Colonic mucosa (tissue), 4 donors: ENCODE measurements at places on chromosomes 16 and 17. TPM values are rescaled to one million over a fixed set of nuclear protein-coding genes. Genes with fewer than 3 reads are reported as not detected.
A peak's percentile ranks its signal among the peaks of the same experiment; 100 is the strongest.

Gene CBFA2T3
- total RNA-seq, result 10.5 TPM

Gene SEPTIN12
- total RNA-seq, result not detected

Gene HEATR3
- total RNA-seq, result 26.9 TPM

Gene B9D1
- total RNA-seq, result 11.9 TPM

DNA sequence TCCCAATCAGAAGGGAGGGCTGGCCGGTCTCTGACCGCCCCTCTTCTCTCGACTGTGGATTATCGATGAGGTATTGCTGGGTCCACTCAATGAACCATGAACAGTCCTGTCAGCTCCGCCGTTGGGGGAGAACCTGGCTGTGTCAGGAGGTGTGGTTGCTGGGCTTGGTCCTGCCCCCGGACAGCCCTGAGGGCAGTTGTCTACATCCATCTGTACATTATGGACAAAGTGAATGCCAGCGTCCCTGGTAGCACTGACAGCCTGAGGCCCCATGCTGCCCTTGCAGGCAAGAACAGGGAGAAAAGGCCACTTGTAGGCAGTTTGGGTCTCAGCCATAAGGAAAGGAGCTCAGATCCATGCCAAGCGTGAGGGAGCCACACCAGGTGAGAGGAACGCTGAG, 38.9 kb downstream of the ST3GAL2 start:
- DNase-seq, result no peak

DNA sequence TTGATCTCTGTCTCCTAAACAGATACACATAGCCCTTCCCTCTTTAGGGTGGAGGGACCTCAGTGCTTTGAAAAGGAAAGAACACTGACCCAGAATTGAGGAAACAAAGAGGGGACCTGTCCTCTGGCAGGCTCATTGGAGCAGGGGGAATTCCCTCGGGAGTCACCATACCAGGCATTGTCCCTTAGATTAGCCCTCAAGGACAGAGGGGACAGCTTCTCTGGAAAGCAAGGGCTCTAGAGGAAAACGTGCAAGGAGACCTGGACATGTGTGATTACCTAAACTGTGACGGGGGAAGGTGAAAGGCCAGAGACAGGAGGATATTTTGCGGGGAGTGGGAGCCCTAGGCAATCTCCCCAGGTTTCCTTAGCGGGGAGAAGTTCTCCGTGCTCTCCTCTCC, 7.6 kb upstream of the FZD2 start:
- DNase-seq, result no peak

DNA sequence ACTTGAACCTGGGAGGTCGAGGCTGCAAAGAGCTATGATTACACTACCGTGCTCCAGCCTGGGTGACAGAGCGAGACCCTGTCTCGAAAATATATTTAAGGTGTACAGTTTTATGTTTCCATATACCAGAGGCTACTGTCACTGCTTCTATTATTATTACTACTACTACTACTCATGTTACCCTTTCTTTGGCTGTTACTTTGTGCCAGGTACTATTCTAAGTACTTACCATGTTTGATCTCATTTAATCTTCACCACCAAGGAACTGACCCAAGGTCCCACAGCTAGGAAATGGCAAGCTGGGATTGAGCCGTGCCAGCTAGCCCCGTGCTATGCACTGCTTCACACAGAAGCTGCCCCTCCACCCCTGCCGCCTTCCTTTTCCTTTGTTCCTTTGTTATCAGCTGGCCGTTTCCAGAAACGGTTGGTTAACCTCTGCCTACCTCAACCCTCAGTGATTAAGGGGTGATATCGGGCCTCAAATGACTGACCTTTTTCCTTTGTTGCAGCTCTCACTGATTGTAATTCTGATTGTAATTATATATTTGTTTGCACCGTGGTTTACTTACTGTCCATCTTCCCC, 78.4 kb downstream of the ABCC1 start:
- no peak for DNase-seq

DNA sequence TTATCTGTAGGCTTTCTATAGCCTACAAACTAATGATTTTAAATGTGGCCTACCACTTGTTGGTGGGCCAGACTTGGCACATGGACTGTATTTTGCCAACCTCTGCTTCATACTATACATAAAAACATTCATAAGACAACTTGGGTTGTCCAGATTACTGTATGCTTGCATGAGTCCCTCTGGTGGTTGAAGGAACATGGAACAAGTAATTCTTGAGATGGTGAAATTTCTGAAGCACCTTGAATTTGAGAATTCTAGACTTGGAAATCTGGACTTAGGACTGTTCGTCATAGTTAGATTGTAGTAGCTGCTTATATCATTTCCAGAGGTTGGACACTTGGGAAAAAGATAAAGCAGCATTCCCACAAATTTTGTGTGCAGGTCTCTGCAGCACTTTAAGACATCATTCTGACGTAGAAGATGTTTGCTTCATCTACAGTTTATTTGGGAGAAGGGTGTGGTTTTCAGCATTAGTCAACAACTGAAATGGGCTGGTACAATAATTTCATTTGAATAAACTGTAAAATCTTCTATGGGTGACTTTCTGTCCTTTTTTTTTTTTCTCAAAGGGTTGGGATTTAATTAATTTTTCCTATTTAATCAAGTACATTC, 31.2 kb downstream of the NFATC3 start:
- no peak for DNase-seq

DNA sequence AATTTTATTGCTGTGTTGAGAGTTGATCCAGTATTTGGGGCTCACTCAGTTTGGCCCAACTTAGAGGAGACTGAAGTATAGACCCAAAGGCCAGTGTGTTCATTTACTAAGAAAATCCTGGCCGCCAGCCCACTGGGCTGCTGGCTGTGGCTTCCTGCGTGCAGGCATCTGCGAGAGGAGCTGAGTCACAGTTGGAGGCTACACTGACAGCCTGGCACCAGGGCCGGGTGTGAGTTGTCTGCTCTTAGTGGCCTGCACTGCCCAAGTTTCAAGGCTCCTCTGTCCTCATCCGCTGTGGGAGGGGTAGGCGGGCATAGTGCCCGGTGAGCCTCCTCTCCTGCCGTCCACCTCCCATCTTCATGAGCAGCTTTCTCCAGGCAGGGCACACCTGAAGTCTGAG, 54.2 kb downstream of the PLD6 start:
- DNase-seq, result peak; percentile 52

DNA sequence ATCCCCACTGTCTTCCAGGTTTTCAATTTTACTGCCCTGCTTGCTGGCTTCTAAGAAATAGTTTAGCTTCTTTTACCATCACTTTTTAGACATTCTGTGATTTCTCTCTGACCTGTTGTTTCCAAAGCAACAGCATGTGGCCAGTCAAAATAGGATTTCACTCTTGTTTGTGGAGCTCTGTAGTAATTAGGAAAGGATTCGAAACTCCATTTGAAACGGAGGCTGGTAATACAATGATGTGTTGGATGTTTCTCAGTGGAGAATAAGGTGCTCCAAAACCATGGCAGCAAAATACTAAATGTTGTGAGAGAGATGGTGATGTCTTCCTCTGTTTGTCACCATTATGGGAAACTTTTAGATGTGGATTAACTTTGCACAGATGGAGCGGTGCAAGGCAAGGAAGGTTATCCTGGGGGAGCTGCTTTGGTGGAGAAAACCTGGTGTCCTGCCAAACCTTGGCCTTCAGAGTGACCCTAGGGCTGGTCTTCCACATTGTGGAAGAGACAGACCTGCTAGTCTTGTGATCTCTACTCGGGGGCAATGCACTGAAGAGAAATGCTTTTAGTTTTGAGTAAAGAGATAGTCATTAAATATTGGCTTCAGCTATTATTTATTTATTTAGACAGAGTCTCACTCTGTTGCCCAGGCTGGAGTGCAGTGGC, 79.4 kb downstream of the PRKCA start:
- DNase-seq, result no peak

DNA sequence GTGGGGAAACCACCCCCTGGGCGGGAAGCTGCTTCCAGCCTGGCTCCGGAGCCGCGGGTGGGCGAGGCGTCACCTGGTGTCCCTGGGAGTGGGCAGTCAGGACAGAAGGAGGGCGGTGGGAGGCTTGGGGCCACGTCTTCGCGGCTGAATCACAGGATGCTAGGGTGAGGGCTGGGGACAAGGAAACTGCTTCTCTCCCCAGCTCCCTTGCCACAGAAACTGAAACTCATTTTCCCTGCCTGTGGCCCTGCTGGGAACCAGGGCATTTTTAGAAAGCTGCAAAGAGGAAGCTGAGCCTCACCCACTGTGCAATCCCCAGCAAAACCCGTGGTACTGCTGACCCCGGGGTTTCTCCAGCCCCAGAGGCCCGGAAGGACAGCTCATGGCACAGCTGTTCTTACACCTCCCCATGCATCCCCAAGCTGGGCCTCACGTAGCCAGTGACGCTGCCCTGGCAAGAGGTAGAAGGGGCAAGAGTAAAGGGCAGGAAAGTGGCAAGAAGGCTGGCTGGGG, 8.2 kb downstream of the RHBDF2 start:
- peak; percentile 65 for DNase-seq

- DNase-seq, result no peak
Measured at GRCh38 chr17:67578142-67578457, 139.6 kb upstream of the NOL11 start.

DNA sequence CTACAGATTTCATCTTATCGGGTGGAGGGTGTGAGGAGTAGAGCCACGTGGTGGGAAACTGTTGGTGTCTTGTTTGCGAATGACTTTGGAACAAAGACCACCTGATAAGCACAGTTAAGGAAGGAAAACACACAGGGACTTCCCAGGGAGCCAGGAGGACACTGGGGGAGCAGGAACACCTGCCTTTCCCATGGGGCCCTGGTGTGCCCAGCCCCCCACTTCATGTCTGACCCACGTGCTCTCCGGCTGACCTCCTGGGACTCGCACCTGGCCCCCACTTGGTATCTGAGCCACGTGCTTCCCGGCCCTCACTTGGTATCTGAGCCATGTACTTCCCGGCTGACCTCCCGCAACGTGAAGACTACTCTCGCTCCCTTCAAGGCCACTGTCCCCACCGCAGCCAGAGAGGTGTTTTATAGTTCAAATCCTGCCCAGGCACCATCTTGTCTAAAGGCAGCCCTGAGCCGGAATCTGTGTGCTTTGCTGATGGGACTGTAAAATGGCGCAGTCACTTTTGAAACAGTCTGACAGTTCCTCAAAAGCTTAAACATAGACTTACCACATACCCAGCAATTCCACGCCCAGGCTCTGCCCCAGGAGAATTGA, 5.4 kb upstream of the CSNK1D start:
- no peak for DNase-seq

DNA sequence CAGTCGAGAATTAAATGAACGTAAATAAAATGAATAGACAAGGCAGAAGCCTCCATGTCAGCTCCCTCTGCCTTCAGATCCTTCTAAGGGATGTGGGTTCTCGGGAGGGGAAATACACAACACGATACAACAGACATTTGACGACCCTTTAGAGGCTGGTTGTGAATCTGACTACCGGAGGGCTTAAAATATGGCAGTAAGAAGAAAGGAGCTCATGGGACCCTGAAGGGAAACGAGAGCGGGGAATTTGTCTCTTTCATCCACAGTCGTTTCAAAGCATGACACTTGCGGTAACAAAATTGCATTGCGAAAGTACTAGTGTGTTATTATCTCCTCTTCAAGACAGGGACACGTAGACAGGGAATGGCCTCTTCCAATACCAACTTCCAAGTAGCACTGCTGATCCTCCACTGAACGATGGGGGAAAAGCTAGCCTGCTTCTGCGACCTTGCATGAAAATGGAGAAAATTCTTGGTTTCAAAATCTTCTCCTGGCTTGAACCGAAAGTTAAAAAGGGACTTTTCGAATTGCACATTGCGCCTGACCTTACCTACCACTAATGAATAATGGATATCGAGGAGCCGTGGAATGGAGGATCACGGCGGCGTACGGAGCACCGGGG, 1.2 kb upstream of the TNRC6C start:
- no peak for DNase-seq

DNA sequence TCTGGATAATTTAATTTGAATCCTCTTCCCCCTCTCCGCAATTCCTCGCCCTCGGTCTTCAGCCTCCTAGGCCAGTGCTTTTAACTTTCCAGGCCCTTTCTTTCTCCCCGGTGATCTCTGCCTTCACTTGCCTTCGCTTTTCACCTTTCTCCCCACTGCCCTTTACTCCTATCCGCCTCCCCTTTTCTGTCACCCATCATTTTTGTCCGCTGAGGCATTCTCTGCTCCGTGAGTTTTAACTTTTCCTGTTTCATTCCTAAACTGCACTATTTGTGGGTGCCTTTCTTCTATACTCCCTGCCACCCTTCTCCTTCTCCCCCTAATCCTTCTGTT, 729 bp downstream of the LONP2 start:
- DNase-seq, result no peak

DNA sequence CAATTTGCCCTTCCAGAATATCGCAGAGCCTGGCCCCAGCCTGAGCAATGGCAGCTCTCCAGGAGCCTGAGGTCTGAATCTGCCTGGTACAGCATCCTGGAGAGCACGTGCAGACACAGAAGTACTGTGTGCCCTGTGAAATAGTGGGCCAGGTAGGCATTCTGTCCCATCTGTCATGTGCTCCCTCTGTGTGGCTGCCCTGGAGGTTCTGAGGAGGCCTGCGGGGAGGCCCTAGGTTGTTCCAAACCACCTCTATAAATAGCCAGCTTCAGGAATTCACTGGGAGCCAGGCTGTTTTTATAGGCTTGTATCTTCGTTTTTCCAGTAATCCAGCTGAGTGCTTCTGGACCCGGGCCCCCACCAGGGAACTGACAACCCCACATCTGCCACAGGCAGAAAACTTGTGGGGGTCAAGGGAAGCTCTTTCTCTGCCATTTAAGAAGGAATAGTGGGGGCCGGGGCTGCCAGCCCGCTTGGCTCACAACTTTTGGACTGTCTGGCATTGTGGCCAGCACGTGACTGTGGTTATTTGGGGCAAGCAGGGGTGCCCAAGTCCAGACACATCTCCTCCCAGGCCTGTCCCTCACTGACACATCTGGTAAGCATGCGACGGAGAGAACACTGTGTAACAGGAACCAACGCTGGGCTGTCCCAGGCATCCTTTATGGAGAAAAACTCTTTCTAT, 356.3 kb upstream of the TNRC6C start:
- DNase-seq, result no peak

DNA sequence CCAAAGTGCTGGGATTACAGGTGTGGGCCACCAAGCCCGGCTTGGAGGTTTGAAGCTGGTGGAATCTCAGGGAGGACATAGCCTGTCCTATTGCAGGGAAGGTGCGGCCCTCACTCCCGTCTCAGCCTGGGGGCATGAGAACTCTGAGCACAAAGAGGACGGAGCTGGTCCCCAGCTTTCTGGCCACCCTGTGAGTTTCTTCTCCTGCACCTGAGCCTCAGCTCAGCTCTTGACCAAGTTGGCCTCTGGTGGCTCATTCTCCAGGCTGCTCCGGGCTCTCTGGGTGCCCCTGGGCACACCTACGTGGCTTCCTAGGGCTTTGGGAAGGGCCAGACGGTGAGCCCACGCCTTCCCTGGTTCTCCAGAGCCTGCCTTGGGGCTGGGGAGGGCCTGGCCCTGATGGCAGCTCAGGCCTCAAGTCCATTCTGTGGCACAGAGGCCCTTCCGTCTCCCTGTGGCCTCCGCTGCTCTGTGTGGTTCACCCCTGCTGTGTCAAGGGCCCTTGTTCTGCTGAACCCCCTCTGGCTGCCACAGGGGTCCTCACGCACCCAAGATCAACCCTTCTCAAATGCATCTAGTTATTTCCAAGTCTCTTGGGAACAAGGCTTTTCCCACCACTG, 6.9 kb upstream of the FASN start:
- no peak for DNase-seq
